ENCODE measurements at places on chromosomes 16 and 17.

DNA sequence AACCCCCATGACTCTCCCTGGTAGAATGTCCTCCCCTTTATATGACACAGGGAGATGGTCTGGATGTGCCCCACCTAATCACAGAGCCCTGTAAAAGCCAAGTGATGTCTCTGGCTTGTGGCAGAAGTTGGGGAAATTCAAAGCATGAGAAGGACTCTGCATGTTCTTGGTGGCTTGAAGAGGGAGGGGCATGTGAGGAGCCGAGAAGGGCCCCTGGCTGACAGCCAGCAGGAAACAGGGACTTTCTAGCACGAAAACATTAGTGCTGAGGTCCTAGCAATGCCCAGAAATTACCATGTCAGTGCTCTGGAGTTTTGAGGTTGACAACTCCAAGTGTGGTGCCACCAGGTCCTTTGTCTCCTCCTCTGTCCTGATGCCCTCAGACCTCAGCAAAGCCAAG lies 75.9 kb downstream of the USP22 start:
- DNase-seq, result no peak

GRCh38 chr17:39352986-39353385 lies 48.4 kb downstream of the FBXL20 start:
- no peak for DNase-seq

- no peak for DNase-seq
These were observed 124.9 kb downstream of the SOCS1 start for GRCh38 chr16:11130978-11131665.

DNA sequence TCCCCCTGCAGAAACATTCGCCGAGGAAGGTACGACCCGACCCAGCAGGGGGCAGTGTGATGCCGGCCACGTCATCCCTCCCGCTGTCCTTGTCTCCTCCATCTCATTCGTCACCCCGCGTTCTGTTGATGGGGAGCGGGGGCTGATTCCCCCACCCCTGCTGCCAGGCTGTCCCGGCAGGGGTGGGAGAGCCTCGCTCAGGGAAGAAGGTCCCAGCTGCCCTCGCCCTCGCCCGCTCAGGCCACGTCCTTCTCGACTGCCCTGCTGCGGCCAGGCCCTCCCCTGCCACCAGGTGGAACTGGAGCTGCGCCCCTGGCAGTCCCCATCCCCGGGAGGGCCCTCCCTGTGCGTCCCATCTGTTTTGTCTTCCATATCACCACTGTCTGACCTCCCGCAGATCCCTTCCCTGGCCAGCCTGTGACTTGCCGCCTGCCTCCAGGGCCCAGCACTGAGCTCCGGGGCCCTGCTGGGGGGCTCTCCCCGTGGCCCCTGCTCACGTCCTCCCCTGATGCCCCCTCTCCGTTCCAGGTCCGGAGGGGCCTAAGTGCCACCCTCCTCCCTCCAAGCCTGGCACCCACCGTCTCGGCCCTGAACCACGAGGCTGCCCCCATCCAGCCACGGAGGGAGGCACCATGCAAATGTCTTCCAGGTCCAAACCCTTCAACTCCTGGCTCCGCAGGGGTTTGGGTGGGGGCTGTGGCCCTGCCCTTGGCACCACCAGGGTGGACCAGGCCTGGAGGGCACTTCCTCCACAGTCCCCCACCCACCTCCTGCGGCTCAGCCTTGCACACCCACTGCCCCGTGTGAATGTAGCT lies 20.6 kb downstream of the ADAM11 start:
- peak; percentile 42 for DNase-seq

- DNase-seq, result no peak
These were observed 12.4 kb upstream of the MPHOSPH6 start for GRCh38 chr16:82182266-82183003.

- DNase-seq, result no peak
These were observed 28.2 kb upstream of the TMEM220 start for GRCh38 chr17:10758062-10758461.

DNA sequence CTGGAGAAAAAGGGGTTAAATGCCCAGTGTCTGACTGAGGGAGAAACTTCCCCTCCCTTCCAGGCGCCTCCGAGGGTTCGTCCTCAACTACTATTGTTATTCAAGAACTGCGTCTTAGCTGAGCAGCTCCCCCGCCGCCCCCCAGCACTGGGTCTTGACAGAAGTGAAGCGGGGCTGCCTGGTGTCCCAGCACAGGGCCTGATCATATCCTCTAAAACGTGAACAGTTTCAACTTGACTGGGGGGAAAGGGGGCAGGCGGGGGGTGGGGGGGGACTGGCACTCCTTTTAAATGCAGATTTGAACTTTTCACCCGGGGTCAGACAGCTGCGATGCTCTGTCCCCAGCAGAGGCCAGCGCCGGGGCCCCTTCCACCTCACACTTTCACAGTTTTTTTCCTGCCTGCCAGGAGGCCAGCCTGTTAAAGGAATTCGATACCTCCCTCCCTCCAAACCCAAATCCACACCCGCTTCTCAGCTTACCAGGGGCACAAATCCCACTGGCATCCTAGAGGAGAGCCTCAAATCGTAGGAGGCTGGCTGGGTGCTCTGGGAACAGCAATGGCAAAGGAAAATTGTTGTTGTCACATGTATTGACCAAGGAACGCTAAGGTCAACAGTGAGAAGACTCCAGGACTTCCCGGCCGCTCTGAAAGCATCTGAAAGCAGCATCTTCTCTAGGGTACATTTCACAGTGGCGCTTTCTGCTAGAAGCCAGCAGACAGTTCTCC lies 14.5 kb downstream of the ZFHX3 start:
- DNase-seq, result no peak

GRCh38 chr17:61927208-61928100 lies at the start of gene INTS2:
Gene INTS2, minus strand, starts transcription at chr17:61927982. Its CDS starts 1,338 bp downstream, at chr17:61926644.
- peak; percentile 86 for DNase-seq

GRCh38 chr16:81598083-81598482 lies 153.5 kb downstream of the CMIP start:
- DNase-seq, result no peak

GRCh38 chr17:47720754-47721533 lies 12.1 kb upstream of the TBX21 start:
- no peak for DNase-seq

- no peak for DNase-seq
These were observed 3.7 kb downstream of the TRAF7 start for GRCh38 chr16:2159175-2159838.

DNA sequence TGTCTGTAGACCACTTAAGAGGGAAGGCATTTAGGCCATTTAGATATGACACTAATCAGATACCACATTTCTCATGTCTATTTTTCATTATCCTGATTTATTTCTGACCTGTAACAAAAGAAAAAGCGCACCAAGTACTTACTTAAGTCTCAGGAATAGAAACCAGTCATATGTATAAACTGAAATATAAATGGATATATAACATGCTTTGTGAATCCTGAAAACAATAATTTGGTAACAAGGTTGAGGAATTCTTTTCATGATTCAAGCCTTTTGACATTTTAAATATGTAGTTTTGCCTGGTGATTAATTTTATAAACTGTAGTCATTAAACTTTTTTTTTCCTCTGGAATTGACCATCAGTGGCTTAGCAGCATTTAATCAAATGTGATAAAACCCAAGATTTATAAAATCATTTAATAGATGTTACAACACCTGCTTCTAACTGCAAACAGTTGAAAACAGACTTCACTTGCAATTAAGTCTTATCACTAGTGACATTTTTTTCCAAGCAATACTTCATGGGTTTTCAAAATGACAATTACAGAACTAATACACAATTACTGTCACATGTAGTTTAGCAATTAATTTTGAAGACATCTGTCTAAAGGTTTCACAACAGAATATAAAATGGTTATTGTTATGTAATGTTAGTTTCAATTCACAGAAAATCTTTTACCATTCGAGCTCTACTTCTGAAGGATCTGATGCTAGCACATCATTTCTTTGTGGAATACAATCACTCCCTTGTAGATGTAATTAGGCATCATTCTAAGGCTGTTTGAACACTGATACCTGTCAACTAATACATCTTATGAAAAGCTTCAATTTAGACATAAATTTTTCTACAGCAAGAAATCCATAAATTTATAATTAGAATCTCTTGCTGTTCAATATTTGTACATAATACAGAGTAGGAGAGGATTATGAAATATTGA lies 110.3 kb downstream of the TOX3 start:
- no peak for DNase-seq

- no peak for DNase-seq
These were observed 33.7 kb upstream of the KDM8 start for GRCh38 chr16:27169511-27170071.

DNA sequence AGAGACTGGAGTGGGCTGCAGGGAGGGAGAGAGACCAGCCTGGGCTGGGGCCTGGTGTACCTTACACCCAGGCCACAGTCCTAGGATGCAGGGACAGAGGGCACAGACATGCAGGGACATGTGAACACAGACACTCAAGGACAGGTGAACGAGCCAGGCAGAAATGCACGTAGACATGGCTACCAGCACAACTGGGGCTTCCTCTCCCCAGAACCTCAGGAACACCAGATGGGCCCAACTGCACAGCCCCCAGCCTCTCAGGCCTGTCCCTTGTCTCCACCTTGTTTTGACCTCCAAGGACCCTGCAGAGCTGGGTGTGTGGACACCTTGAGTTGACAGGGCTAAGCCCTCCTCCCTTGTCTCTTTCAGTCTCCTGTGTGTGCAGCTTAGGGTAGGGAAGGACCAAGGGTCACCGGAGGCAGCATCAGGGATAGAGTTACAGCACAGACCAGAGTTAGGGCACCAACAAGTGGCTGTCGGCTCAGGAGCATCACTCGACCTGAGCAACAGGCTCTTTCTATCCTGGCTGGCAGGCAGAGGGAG lies 9.2 kb downstream of the SEZ6 start:
- DNase-seq, result no peak

DNA sequence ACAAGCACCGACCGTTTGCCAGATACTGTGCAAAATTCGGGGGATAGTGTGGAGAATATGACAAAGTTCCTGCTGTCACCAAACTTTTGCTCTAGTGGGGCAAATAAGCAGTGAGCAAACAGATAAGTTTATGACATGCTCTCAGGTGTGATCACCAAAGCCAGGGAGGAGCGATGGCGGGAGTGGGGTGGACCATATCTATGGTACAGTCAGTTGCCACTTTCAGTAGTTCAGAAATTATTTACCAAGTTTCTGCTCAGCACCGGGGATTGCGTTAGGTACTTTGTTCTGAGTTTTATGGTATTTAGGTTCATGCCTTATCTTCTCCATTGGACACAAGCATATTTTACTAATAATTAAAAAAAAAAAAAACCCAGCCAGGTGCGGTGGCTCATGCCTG lies 11.9 kb downstream of the MSI2 start:
- no peak for DNase-seq

DNA sequence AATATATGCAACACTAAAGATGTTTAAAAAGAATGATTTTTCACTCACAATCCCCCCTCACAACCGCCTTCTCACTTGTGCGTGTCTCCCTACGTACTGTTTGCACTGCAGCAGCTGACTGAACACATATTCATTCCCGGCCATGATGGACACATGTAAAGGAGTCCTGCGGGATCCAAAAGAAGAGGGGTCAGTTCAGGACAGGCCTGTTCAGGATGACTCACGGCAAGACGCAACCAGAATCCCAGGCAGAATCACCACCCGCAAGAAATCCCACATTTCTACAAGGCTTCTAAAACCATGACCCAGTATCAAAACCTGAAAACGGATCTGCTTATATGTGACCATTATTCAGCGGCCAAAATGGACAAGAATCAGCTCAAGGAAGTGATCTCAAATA lies 52.3 kb downstream of the CYB5D2 start:
- DNase-seq, result no peak

GRCh38 chr17:66576473-66576872 lies 258.4 kb upstream of the CACNG5 start:
- DNase-seq, result peak; percentile 80

GRCh38 chr17:21378553-21378952 lies 2.4 kb downstream of the KCNJ12 start:
- no peak for DNase-seq

GRCh38 chr16:72530434-72530833 lies 358.5 kb upstream of the PMFBP1 start:
- no peak for DNase-seq

- DNase-seq, result no peak
These were observed 31.7 kb downstream of the CRISPLD2 start for GRCh38 chr16:84851192-84852127.

DNA sequence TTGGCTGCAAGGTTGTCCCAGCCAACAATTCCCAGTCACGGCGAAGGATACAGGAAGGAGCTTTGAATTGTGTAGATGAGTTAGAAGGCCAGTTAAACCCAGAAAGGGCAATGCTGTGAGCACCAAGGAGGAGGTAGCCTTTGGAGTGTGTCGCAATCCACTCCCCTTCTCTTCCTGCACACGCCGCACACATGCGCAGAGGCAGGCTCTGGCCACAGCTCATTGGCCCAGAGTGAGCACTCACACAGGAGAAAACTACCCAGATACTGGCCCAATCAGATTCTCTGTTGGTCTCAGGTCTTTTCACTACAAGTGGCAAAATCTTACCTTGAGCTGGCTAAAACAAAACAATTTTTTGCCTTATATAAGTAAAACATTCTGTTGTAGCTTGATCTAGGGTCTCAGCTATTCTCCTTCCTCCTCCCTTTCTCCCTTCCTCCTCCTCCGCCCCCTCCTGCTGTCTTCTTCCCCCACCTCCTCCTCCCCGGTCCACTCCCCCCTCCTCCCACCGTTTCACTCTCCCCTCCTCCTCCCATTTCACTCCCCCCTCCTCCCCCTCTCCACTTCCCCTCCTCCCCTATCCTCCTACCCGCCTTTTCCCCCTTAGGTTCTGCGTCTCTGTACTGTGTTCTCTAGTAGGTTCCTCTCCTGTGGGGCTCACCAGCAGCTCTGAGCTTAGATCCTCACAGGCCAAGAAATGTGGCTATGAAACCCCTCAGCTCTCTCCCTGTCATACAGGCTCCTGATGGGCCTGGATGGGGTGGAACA lies 344.9 kb downstream of the CPPED1 start:
- DNase-seq, result no peak

DNA sequence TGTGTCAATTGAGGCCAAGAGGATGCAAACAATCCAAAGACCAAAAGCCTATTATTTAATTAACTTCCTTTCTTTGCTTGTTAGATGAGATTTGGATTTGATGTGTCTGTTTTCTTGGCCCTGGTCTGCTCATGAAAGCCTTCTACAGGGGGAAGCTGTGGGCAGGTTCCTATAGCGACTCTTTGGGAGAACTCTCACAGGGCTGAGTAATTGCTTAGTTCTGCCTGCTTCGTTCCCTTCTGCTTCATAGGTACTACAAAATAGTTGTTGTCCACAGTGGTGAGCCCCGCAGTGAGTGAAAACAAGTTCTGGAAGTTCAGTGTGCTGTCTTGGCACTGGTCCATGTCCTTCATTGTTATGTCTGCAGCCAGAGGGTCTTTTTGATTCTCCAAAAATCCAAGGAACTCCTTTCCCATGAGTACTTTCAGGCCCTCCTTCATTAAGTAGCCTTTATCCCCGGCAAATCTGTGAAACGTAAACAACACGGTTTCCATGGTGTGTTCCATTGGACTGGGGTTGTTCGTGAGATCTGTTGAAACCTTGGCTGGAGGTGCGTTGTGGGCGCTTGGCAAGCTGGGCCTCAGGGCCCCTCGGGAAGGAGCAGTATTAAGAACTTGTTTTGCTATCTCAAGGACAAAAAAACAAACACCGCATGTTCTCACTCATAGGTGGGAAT lies 30.0 kb upstream of the ANKRD40CL start:
- DNase-seq, result no peak
